ENCODE measurements at places on chromosomes 4 and X.
A peak's percentile ranks its signal among the peaks of the same experiment; 100 is the strongest.

DNA sequence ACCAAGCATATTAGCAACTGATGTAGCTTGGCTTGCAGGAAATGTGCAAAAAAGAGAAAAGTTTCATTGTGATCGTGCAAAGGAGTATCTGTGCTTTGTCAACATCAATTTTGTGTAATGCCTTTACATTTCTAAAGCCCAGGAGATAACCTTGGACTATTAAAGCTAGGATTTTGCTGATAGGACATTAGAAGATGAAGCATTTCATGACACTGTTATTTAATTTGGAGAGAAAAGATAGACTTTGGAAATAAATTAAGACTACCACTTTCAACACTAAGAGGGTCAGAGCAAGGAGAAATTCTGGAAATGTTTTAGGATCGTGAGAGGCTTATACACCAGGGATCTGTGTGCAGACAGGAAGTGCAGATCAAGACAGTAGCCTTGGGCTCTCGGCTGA, 120.6 kb upstream of the MID1 start:
- no peak for DNase-seq

DNA sequence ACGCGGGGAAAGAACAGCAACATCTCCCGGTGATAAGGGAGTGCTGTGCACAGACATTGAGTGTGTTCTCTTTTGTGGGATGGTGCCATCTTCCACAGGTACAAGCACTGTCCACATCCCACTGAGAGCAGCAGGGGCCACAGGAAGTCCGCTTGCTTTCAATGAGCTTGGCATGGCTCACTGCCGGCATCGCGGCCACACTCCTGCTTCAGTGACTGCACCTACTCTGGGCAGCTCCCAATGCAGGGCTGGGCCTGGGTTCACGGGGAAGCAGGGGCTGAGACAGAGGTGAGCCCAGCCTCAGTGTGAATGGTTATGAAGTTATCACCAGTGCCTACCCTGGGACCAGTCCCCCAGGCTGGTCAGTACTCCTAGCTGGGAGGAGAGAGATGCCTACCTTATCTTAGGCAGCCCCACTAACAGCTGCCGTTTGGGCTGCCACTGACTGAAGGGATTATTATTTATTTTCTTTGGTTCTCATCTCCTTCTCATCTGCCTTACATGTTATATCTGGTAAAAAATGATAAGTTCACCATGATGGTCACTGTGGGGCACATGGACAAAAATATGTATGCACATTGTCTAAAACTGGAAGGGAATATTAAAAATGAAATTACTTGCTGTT, 99.2 kb downstream of the MGST2 start:
- DNase-seq: peak; percentile 85

DNA sequence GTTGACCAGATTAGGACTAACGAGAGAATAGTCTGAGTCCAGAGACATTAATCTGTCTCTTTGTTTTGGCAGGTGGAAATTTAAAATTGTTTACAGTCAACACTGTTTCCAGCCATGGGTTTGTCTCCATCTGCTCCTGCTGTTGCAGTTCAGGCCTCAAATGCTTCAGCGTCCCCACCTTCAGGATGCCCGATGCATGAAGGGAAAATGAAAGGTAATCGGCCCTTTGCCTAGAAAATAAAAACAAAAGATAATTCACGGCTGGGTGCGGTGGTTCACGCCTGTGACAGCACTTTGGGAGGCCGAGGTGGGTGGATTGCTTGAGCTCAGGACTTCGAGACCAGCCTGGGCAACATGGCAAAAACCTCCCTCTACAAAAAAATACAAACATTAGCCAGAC, 815 bp downstream of the HCCS start:
- DNase-seq: no peak

- DNase-seq: no peak
These were observed 39.1 kb downstream of the PSAPL1 start for GRCh38 chr4:7395645-7396044.

GRCh38 chrX:10009741-10010140, 42.6 kb downstream of the CLDN34 start:
- no peak for DNase-seq

Data from G401 (cell line).